Stimulated activated CD4-positive, alpha-beta T cell treated with anti-CD3 and anti-CD28 coated beads, Interleukin-4, amount 100 ng/mL, for 24 hours (primary cell): ENCODE measurements at places on chromosomes 3 and 15.

- no peak for DNase-seq
Observed at GRCh38 chr3:172648747-172649146, 62.1 kb downstream of the NCEH1 start.

- DNase-seq = no peak
Observed at GRCh38 chr15:77547801-77548588, 84.7 kb downstream of the LINGO1 start.

DNA sequence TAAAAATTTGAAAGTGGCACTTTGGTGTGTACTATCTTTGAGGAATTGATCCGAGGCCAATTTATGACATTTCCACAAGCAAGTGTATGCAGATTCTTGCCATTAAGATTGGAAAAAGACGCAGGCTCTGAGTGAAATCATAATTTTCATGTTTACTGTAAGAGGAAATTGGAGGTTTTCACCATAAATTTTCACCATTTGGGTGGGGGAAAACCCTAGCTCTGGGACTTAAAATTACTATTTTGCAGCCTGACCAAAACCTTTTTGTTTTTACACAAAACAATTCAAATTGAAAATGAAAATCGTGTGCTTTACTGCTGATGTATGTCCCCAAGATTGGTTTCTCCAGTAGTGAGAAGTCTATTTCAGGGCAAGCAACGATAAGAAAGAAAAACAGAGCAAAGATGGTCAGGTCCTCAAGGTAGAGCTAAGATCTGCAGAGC is 282.6 kb downstream of the FOXP1 start:
- DNase-seq = peak; percentile 70

DNA sequence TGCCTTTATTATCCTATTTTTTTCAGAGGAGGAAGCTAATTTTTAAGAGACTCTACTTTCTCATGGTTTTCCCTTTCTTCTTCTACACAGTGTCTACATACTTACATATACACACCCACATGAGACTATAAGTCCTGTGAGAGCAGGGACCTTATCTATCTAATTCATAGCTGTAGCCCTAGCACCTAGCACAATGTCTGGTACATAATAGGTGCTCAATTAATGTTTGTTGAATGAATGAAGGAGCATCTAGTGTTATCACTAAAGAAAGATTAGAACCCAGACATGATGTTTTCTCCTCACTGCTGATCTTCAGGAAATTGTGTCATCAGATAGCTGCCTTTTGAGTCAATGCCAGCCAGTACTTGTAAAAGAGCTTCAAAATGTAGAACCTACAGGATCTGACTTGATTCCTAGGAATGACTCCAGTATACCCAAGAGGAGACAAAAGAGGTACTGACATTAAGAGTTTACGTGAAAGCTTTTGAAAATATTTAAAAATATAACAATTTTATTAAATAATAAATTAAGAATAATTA is 2.5 kb downstream of the SCG5 start:
- DNase-seq = no peak
